ENCODE measurements at places on chromosomes 2 and 18.

DNA sequence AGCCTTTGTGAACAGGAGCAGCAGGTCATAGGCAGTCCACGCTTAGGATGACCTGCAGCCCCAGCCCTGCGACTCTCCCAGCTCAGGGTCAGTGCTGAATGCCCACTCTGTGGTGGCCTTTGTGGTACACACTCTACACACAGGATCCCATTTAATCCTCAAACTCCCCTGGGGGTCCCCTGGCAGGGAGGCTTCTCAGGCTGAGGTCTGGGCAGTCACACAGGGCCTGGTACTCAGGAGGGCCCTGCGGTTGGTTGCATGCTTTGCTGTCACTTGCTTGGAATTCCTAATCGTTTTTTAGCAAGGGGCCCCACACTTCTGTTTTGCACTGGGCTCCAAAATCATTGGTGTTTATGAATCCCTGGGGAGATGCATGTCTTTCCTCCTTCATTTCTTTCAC, 113.0 kb downstream of the EML6 start:
- ATAC-seq: no peak

GRCh38 chr18:21672521-21673267, 31.9 kb downstream of the ABHD3 start:
- peak; percentile 72 for ATAC-seq

- no peak for ATAC-seq
Observed at GRCh38 chr2:70325875-70326274, 24.0 kb upstream of the FAM136A start.

- ATAC-seq: no peak
Observed at GRCh38 chr2:16861111-16861510, 195.5 kb upstream of the CYRIA start.

GRCh38 chr18:12485479-12486105, 77.9 kb downstream of the PRELID3A start:
- no peak for ATAC-seq

GRCh38 chr2:199228887-199229819, 228.6 kb downstream of the SATB2 start:
- ATAC-seq: no peak

- ATAC-seq: no peak
Observed at GRCh38 chr18:50675043-50675442, 115.2 kb downstream of the MAPK4 start.

DNA sequence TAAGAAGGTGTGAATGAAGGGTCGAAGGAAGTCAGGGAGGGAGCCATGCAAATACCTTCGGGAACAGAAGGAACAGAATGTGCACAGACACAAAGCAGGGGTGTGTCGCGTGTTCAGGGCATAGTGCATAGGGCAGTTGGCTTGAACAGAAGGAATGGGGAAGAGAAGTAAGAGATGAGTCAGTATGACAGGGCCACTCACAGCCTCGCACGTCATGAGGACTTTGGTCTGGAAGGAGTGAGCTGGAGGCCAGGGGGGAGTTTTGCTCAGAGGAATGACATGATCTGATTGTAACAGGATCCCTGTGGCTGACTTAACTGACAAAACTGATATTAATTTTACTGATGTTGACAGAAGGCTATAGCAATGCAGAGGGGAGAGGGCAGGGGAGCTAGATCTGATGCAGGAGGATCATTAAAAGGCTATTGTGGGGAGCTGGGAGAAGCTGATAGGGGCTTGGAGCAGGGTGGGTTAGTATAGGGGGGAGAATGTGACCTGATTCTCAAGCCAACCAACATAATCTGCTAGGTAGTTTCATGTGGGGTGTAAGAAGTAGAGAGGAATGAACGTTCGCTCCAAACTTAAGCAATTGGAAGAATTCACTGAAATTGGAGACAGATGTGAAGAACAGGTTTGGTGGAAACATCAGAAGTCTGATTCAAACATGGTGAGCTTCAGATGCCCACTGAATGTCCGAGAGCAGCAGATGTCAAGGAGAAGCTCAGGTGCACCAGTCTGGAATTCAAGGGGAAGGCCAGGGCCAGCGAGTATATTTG, 60.4 kb upstream of the COPS8 start:
- ATAC-seq: peak; percentile 60

DNA sequence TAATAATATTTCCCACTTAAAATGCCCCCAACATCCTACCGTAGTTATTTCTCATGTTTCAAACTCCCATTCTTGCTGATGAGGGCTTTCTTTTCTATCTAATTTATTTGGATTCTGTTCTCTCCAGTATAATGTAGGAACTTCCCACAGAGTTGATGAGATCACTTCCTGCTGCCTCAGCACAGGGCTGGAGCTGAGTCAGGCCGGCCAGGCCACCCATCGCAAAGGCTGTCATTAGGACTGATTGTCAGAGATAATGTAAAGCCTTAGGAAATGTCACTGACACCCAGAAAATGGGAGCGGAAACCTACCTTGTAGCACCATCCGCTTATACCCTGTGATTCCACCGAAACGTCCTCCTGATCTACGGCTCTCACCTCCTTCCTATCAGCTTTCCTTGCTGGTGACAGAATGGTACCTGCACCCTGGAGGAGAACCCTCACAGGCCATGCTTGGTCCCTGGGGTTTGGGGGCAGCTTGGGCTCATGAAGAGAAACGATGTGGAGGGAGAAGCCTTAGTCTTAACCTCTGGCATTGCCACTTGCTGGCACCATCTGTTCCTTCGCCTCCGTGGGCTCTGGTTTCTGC, 672.8 kb upstream of the ID2 start:
- peak; percentile 93 for ATAC-seq

DNA sequence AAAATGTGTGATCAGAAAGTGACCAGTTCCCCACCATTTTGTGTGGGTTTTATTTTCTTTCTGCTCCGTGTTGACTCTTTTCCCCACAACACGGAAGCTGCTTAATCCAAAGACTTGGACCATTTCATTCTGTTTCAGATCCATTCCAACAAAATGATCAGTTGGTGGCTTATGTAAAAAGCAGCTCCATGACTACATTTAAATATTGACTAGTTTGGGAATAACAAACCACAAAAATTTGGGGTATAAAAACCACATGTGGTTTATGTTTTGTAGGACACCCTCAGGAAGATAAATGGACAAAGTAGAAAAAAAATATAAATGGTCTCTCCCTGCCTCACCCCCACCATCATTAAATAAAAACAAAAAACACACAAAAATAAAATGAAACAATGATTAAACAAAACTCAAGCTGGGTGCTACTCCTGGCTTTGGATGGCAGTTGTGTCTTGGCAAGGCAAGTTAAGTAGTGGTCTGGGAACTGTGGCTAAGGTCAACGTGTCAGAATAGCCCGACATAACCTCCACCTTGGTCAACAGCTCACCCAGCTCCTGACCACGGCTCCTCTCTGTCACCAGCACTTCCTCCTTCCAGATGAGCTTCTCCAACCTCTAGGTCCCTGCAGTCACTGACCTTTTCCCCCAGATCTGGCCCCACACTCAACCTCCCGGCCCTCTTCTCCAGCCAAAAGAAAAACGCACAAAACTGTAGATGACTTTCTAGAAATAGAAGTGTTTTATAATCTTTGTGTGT, 12.8 kb upstream of the WIPF1 start:
- ATAC-seq: no peak

- no peak for ATAC-seq
Observed at GRCh38 chr2:30106543-30106942, 40.3 kb upstream of the YPEL5 start.

DNA sequence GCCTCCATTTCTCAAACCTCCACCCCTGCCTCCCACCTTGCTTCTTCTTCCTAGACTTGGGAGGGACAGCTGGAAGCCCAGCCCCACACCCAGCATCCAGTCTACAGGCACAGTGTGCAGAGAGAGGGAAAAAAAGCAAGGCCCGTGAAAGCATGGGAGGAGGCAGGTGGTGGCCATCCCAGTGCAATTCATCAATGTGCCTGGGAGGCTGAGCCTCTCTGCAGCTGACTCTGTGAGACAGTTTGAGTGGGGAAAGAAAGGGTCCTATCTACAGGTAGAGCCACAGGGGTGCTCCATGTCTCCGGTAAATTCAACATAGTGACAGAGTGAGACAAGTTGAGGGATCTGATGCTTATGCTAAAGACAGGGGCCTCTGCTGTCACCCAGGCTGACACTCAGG, 340.6 kb downstream of the DYSF start:
- ATAC-seq: no peak

GRCh38 chr18:32271672-32272208, 81.9 kb downstream of the MEP1B start:
- ATAC-seq: peak; percentile 91

GRCh38 chr18:50647237-50647636, 87.3 kb downstream of the MAPK4 start:
- ATAC-seq: no peak

DNA sequence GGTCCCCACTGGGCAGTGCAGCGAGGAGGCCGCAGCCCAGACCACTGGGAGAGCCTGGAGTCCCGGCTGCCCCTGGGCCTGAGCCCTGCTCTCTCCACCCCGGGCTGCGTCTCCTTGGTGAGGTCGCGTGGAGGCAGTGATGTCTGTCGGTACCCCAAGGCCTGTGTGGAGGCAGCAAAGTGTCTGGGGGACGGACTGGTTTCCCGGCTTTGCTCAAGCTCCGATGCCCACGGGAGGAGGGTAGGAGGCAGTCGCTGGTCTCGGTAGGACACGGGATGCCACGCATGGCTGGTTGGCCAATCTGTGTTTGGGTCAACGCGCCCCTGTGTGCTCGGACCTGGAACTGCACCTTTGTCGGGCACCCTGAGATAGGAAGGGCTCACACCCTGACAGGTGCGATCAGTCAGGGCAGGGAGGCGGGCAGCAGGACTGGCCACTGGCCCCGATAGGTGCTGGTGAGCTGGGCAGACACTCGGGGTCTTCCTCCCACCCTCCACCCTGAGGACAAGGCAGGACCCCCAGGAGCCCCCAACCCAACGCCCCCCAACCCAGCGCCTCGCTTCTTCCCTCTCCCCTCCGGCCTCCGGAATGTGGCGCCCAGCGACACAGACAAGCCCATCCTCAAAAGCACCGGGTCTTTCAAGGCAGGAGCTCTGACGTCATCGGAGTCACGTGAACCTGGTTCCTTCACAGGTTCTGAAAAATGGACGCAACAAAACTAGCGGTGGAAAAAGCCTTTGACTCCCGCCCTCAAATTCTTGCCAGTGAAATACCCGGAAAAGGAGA, 288.6 kb downstream of the NDUFA10 start:
- no peak for ATAC-seq

- no peak for ATAC-seq
Observed at GRCh38 chr2:102704531-102704930, 57.3 kb upstream of the TMEM182 start.

GRCh38 chr2:156852210-156852609, 405.3 kb upstream of the GALNT5 start:
- ATAC-seq: no peak

- no peak for ATAC-seq
Observed at GRCh38 chr18:55934821-55935220, 346.8 kb upstream of the TCF4 start.
